ENCODE measurements at places on chromosomes 1 and 21.

DNA sequence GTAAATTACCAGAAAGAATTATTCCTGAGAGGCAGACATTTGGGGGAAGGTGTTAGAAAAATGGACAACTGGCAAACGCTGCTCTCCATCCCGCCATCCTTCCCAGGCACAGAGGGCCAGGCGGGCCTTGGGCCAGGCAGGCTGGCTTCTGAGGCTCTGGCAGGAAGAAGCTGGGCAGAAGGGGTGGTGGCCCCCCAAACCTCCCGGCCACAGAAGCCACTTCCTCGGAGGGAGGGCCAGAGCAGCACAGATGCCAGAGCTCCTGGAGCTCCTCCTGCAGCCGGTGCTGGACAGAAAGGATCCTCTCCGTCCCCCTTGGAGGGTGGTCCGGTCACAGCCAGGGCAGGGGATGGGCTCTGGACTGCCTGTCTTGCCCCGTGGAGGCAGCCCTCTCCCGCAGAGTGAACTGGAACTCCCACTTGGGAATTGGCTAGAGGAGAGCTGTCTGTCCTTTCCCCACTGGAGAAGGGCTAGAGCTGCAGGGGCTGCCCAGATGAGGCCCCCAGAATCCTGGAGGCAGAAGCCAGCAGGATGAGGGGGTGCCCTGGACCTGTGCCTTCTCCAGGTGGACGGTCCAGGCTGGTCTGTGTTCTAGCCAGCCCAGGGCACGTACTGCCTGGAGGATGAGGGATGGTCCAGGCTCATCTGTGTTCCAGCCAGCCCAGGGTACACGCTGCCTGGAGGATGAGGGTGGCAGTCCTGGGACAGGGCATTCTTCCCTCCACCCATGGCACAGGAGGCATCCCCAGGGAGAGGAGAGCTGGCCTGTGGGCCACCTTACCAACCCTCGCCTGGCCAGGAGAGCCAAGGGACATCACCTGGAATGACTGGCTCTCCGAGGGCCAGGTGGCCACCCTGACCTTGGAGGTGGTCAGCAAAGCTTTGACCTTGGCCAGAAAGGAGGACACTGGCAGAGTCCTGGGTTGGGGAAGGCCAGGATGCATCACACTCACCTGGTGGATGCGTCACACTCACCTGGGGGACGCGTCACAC lies 47.4 kb upstream of the ACTRT2 start:
- DNase-seq, result peak; percentile 33

GRCh38 chr1:13763222-13763621 lies 63.2 kb downstream of the PRDM2 start:
- no peak for DNase-seq

GRCh38 chr1:218665221-218665620 lies 320.1 kb downstream of the TGFB2 start:
- DNase-seq, result no peak

- no peak for DNase-seq
Observed at GRCh38 chr1:79617777-79618176, 611.2 kb upstream of the ADGRL4 start.

GRCh38 chr1:14094611-14095400 lies 394.8 kb downstream of the PRDM2 start:
- DNase-seq, result no peak

DNA sequence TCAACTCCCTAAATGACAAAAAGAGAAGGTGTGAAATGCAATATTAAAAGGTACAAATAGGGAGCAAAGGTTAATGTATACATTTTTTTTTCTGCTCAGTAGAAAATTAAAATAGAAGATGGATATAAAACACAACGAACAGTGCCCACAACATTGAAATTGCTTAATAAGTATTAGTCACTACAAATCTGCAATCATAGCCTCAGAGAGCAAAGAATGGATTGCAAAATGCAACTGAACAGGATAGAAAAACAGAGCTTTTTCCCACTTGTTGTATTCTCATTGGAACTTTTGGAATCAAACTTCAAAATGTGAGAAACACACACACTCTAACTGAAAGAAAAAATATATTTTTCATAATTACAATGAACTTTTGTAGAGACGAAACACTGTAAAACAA lies 552.2 kb upstream of the NCAM2 start:
- no peak for DNase-seq

DNA sequence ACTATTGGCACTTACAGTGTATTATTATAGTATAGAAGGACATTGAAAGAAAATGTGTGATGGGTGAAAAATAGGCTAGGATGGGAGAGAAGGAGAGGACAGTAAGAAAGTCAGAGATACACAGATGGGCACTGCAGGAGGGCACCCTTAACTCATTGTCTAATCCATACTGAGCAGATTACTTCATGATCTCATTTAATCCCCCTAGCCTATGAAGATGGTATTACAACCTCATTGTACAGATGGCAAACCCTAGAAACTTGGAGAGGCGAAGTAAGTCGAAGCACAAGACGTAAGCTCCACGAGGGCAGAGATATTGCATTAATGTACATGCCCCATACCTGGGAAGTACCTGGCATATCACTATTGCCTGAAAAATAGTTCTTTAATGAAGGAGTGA lies 346.9 kb upstream of the DAB1 start:
- no peak for DNase-seq

DNA sequence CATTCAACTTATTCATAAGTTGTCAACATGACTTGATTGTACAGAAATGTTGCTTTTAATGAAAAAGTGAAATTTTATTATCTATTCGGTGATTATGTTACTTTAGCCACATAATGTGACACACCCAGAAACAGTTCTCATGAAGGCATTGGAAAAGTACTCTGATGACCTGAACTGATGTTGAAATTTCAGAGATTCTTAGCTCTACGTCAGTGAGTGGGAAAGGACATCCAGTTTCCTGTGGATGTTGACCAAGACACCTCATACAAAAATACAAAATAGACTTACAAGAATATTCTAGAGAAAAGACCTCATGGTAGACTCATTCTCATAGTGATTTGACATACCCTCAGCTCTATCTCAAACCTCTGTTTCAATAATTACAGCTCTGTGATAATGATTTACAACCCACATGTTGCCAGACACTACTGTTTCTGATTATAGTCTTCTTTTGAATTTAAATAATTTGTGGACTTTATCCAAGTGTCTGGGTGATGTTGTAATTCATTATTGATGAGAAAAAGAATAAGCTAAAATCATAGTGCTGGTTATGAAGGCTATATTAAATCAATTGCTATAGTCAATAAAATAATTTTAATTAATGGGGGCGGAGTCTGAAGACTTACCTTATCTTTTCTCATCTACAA lies 37.3 kb downstream of the KCNK2 start:
- no peak for DNase-seq

GRCh38 chr1:214913966-214914365 lies 168.6 kb upstream of the KCNK2 start:
- no peak for DNase-seq

DNA sequence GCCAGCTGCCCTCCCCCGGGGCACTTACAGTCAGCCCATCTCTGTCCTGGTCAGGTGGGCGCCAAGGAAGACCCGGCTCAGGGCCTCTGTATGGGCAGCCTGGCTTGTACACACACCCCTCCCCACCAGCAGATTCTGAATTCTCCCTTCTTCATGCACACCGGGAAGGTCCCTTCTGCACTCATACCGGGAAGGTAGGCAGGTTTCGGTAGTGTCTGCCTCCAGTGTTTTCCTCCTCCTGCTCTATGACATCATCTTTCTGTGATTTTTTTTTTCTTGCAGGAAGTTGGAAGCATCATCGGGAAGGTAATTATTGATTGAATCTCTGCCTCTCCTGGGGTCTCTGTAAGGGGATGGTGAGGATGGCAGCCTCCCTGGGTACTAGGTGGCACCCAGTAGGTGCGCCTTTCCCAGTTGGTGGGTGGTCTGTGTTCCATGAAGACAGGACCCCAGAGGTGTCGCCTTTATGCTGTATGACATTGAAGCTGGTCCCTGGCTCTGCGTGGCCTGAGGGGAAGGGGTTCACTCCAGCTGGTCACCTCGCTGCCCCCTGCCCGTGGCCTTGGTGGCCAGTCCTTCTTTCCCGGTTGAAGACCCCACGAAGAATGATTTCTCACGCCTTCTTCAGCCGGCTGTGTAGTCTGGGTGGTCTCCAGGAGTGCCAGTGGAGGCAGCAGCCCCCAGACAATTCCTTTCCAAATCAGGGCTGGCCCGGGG lies 82.1 kb upstream of the COL6A1 start:
- no peak for DNase-seq

- DNase-seq, result no peak
Observed at GRCh38 chr1:95226781-95227660, 7.0 kb upstream of the RWDD3 start.

GRCh38 chr1:201886103-201886885 lies 2.4 kb upstream of the SHISA4 start:
- DNase-seq, result no peak

GRCh38 chr1:78619032-78619431 lies 1.2 kb upstream of the IFI44L start:
- no peak for DNase-seq

GRCh38 chr1:67792741-67793458 lies 40.4 kb downstream of the GNG12 start:
- DNase-seq, result no peak

- DNase-seq, result no peak
Observed at GRCh38 chr1:44713321-44713781, 17.6 kb downstream of the RNU5D-1 start.

DNA sequence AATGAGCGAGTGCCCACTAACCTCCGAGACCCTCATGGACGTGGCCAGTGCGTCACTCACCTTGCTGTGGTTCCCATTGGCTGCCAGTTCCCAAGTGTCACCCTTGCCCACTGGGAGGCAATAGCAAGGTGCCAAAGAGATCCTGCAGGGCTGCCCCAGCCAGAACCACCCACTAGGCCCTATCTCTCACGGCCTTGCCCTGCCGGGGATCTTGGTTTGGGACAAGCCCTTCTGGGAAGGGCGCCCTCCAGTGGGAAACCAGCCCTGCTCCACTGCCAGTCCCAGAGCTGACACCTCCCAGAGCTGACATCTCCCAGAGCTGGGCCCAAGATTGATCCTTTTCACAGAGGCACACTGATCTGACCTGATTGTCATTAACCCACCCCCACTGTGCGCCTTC lies 2.1 kb upstream of the SELENON start:
- DNase-seq, result no peak

Measured in breast epithelium (tissue), 4 donors.